ENCODE measurements at places on chromosomes 5 and 9. TPM values are rescaled to one million over a fixed set of nuclear protein-coding genes. Genes with fewer than 3 reads are reported as not detected.

DNA sequence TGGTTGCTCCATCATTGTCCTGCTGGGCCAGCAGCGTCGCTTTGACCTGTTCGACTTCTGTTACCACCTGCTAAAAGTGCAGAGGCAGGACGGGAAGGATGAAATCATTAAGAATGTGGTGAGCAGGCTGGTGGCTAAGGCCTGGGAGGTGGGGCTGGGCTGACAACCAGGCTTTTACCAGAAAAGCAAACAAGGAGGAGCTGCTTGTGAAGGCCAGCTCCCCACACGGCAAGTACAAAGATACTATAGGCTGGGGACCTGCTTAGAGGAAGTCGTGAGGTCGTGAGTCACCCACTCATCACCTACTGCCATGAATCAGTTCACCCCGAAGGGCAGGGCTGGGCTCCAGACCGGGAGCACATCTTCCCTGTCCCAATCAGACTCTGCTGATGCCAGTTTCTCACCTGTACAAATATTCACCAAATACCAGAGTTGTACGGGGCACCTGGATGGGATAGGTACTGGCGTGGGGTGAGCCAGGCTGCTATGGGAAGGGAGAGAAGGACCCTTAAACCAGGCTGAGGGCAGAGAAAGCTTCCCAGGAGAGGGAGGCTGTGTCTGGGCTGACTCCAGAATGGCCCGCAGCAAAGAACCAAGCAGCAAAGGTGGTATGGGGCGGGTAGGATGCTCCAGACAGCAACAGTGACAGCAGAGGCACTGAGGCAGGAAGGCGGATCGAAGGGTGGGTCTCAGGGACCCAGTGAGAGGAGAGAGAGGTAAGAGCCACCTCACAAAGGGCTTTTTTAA lies 69.3 kb upstream of the NIPAL4 start:
- peaks cover 36% of the 10 kb centered on the region for H3K36me3 ChIP-seq
- DNase-seq = no peak
- H3K27me3 ChIP-seq = no peaks in the 10 kb centered on the region

DNA sequence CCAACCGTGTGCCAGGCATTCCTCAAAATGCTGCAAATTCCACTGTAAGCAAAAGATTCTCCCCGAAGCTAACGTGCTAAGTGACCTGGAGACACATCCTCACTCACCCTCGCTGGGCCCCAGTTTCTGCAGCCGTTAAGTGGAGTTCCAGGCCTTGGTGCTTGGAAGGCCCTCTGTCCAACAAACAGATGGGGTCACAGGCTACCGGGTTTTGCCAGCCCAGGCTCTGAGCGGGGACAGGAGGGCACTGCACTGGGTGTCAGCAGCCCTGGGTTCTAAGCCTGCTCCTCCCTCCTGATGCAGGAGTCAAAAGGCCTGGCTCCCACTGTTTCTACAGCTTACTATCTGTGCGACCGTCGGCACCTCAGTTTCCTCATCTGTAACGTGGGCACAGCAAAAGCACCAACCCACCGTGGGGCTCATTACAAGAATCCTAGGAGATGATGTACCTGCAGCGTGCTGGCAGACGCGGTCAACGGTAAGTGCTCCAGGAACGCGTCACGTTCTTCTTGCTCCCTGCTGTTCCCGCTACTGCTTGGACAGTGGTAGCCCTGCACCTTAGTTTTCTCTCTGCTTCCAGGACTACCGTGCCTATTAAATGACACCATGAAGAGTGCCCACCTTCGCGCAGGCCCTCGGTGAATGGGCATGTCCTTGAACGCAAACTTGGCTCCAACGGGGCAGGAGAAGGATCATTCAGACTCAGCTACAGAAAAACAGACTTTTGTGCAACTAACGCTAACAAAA lies 84.8 kb downstream of the ADAMTS2 start:
- peaks cover 5% of the 10 kb centered on the region for H3K4me1 ChIP-seq
- no peaks in the 10 kb centered on the region for H3K36me3 ChIP-seq
- no peaks in the 10 kb centered on the region for H3K27me3 ChIP-seq
- no peak overlapping the region for H3K4me3 ChIP-seq

GRCh38 chr9:127865645-127866464 lies 11.4 kb upstream of the ENG start:
- peaks cover 14% of the 10 kb centered on the region for H3K4me1 ChIP-seq
- no peak overlapping the region for H3K27ac ChIP-seq
- DNase-seq = no peak
- no peaks in the 10 kb centered on the region for H3K27me3 ChIP-seq
- peaks cover 1% of the 10 kb centered on the region for H3K36me3 ChIP-seq

GRCh38 chr5:35678661-35679060 lies 61.0 kb downstream of the SPEF2 start:
- no peaks in the 10 kb centered on the region for H3K36me3 ChIP-seq
- H3K27ac ChIP-seq = no peak overlapping the region
- no peaks in the 10 kb centered on the region for H3K4me1 ChIP-seq
- DNase-seq = no peak
- no peak overlapping the region for H3K4me3 ChIP-seq

GRCh38 chr5:14359069-14360043 lies 216.2 kb downstream of the TRIO start:
- no peaks in the 10 kb centered on the region for H3K27me3 ChIP-seq
- H3K4me3 ChIP-seq = no peak overlapping the region
- no peak for DNase-seq
- H3K27ac ChIP-seq = no peak overlapping the region
- no peaks in the 10 kb centered on the region for H3K4me1 ChIP-seq

DNA sequence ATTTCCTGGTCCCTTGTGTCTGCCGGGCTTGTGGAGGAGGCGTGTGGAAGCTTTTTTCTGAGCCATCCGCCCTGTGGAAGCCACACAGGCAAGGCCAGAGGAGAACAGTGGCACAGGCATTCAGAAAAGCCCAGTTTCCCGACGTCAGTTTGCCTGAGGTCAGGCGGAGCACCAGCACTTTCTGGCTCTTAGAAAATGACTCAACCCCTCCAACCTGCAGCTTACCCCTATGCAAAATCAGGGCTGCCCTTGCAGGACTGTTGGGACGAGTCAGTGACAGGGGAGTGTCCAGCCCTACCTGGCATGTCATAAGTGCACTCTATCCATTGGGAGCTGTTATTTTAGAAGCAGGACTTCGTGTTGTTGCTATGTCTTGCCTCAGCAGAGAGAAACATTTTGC lies 216.0 kb downstream of the NR3C1 start:
- H3K4me1 ChIP-seq = peaks cover 10% of the 10 kb centered on the region
- H3K27ac ChIP-seq = no peak overlapping the region
- DNase-seq = no peak
- H3K27me3 ChIP-seq = no peaks in the 10 kb centered on the region
- H3K4me3 ChIP-seq = no peak overlapping the region

The GRM6 gene
- not detected for total RNA-seq

DNA sequence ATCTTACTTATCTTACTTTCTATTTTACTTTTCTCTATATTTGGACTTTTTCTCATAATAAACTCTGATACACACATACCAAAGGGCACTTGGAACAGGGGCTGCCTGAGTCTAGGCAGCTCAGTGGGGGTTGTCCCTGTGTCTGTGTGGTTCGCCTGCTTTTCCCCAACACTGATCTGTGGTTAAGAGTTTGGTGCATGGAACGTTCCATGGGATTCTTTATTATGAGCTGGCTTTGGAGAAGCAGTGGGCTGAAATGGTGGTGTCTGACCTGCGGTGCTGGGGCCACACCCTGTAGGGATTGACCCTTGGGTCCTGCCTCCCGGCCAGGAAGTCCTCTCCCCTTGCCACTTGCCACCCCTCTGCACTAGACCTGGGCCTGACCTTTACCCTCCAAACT lies 47.4 kb downstream of the ANKRD33B start:
- H3K36me3 ChIP-seq = no peaks in the 10 kb centered on the region
- H3K27me3 ChIP-seq = no peaks in the 10 kb centered on the region
- H3K4me3 ChIP-seq = no peak overlapping the region
- peaks cover 12% of the 10 kb centered on the region for H3K4me1 ChIP-seq
- no peak overlapping the region for H3K27ac ChIP-seq

DNA sequence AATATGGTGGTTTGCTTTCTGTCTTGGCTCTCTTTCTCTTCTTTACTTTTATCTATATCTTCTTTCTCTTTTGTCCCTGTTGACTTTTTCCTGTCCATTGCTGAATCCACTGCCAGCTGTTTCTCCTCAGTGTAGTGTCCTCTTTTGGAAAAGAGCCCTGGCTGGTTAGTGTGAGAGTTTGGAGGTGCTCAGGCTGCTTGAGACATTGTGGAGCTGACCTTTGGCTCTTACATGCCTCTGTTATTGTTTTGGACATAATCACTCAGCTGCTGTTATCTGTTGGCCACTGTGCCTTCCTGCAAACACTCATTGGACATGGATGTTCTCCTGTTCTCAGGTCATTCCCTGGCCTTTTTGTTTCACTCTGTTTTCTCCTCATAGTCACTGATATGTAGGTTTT lies 295.4 kb upstream of the RIOK2 start:
- no peak overlapping the region for H3K4me3 ChIP-seq
- H3K4me1 ChIP-seq = no peaks in the 10 kb centered on the region
- H3K27me3 ChIP-seq = peaks cover 3% of the 10 kb centered on the region
- H3K27ac ChIP-seq = no peak overlapping the region

- DNase-seq = no peak
- no peak overlapping the region for H3K4me3 ChIP-seq
- peaks cover 12% of the 10 kb centered on the region for H3K27me3 ChIP-seq
- peaks cover 5% of the 10 kb centered on the region for H3K4me1 ChIP-seq
Observed at GRCh38 chr5:141822144-141822543, 56.1 kb downstream of the PCDH1 start.

DNA sequence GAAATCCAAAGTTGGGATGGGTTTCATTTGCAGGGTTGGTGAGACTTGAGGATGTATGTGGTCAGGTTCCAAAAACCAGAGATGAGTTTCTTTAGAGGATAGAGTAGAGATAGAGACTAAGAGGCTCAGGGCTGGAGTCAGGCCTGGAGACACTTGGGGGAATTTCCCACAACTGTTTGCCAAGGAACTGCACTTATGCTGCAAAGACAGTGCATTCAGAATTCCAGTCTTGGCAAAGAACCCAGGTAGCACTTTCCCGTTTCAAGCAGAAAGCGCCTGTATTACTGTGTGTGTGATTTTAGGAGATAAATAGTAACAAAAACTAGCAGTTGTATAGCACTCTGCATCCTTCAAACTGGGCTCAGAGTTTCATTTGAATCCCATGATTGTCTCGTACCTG lies 55.4 kb downstream of the SNCAIP start:
- no peak for DNase-seq
- H3K27ac ChIP-seq = peak overlapping the region; percentile 93

- peaks cover 13% of the 10 kb centered on the region for H3K36me3 ChIP-seq
- H3K27me3 ChIP-seq = no peaks in the 10 kb centered on the region
- H3K27ac ChIP-seq = peak overlapping the region; percentile 96
- no peak for DNase-seq
- peaks cover 64% of the 10 kb centered on the region for H3K4me1 ChIP-seq
Observed at GRCh38 chr5:177495243-177496060, 2.0 kb downstream of the PDLIM7 start.

DNA sequence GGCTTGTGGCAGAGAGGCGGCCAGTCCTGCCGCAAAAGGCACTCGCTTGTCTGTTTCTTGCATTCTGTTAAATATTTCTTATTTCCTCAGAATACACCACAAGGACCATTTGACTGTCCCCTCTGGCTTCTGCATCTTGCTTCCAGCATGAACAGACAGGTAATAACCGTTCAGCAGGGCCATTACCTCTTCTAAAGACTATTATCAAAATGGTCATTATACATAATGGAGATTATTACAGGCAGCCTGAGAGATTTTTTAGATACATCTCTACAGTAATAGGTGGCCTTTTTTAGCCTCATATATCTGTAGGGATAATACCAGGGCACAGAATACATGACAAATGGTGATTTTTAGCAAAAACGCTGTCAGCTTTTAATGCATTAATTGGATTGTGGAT lies 382.0 kb downstream of the PSAT1 start:
- no peaks in the 10 kb centered on the region for H3K36me3 ChIP-seq
- H3K27me3 ChIP-seq = peaks cover 23% of the 10 kb centered on the region
- no peak overlapping the region for H3K4me3 ChIP-seq
- DNase-seq = no peak

DNA sequence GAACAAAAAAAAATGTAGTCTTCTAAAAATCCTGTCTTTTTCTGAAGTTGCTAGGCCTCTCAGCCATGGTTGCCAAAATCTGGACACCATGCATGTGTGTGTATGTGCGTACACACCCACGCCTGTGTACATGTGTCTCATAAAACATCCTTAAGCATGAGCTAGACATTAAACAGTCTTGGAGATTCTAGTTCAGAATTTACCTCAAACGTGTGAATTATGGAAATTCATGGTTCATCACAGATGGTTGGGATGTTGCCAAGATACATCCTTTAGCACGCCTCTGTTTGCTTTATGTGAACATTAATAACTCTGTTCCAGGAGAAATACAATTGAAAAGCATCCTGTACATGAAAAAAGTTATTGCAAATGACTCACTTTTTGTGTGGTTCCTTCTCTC lies 53.0 kb downstream of the F2RL2 start:
- H3K36me3 ChIP-seq = no peaks in the 10 kb centered on the region
- no peak overlapping the region for H3K4me3 ChIP-seq
- H3K27ac ChIP-seq = no peak overlapping the region
- DNase-seq = no peak
- H3K4me1 ChIP-seq = peaks cover 7% of the 10 kb centered on the region
- no peaks in the 10 kb centered on the region for H3K27me3 ChIP-seq

The KCNV2 gene
- not detected for total RNA-seq

DNA sequence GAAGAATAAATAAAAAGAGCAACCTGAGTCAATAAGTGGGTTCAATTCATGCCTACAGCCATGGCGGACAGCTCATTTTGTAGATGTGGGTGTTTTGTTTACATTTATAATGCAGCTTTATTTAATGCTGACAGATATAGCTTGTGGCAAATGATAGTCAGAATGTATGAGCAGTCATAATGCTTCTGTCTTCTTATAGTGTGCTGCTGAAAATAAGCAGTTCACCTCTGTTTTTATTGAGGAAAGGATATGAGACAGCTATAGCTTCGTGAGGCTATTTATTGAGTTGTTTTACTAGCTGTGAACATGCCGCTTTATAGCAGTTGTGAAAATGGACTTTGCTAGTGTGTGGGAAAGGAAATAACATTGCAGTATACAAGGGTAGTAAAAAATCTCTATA lies 147.4 kb downstream of the PBX3 start:
- no peaks in the 10 kb centered on the region for H3K27me3 ChIP-seq
- no peak overlapping the region for H3K4me3 ChIP-seq
- H3K4me1 ChIP-seq = peaks cover 13% of the 10 kb centered on the region

DNA sequence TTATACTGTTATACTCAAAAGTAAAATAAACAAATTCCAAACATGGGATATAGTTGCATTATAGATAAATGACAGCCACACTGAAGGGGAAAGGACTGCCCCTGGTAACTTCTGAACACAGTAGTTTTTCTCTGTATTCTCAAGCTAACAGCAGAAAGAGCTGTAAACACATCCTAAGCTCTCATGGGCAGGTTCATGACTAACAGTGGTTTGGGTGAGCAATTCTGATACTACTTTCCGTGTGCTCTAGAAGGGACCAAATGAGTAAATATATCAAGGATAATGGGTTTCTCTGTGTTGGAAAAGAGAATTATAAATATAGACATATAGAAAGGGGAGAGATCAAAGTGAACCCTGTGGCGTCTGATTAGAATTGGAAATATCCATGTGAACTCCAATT lies 2.2 kb upstream of the LCN6 start:
- DNase-seq = no peak
- no peaks in the 10 kb centered on the region for H3K36me3 ChIP-seq
- H3K4me1 ChIP-seq = no peaks in the 10 kb centered on the region
- no peak overlapping the region for H3K27ac ChIP-seq
- peaks cover 16% of the 10 kb centered on the region for H3K27me3 ChIP-seq
